ENCODE measurements at places on chromosomes 5 and 9.
A peak's percentile ranks its signal among the peaks of the same experiment; 100 is the strongest.

DNA sequence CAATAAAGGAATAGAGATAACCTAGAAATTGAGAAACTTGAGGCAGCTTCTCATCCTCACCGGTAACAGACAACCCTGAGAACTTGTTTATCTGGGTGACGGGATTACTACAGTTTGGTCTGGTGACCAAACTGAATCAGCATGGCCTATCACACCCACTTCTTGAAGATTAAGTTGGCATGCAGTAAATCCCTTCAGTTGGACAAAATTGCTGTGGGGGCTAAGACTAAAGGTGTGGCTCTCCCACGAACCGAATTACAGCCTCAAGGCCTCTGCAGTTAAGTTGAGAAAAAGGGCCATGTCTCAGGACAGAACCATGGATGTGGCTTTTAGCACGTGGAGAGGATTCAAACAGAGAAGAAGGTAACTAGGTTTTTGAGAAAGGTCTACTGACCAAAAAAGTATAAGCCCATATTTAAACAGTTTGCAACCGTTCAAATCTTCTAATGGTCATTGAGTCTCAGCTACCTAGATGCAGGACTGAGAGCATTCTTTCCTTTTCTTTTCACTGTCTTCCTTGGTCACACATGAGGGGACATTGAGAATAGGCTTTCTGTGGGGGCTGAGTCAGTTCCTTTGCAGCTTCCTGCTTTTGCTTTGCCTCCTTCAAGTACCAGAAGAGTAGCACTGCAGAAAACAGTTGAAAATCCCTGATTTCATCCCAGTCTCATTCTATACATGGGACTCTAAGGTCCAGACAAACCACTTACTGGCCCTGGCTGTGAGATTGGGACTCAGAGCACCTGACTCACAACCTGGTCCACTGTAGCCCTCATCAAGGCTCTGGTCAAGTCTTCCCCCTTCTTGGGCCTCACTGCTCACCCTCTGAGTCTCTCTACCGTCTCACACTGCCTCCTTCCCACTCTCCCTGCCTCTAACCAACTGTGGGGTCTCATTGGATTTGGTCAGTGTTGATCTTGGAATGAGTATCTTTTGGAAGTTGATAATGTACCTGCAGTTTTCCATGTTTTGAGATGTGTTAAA, 30.9 kb downstream of the PDE6A start:
- no peak for DNase-seq

DNA sequence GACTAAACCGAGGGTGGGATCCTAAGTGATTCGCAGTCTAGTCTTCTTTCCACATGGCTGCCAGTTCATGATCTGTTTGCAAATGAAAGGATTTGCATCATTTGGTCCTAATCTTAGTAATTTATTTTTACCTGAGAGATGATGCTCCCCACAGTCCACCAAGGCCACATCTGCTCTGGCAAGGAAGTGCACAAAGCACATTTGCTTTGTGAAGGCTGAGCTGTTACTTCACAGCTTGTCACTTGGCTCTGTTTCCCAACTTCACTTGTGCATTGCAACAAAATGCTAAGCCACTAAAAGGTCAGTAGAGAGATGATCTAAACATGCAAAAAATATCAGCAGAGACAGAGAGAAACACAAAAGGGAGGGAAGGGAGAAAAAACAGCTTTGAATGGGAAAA, 128.5 kb upstream of the VLDLR start:
- peak; percentile 39 for DNase-seq

DNA sequence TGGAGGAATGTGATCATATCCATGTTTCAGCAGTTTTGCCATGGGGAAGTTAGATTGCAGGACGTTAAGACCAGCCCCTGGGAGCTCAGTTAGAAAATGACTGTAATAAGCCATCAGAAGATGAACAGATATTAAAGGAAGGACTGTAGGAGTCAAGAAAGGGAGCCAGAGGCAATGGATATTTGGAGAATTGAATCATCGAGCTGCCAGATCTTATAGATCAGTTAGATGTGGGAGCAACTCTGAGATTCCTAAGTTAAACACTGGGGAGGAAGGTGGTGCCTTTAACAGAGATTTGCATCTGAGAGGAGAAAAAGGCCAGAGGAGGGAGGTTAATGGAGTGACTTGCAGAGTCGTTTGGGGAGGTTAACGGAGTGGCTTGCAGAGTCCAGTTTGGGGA, 96.4 kb downstream of the ADCY2 start:
- DNase-seq, result no peak

GRCh38 chr5:170426149-170426767, 37.1 kb upstream of the KCNMB1 start:
- DNase-seq, result no peak

DNA sequence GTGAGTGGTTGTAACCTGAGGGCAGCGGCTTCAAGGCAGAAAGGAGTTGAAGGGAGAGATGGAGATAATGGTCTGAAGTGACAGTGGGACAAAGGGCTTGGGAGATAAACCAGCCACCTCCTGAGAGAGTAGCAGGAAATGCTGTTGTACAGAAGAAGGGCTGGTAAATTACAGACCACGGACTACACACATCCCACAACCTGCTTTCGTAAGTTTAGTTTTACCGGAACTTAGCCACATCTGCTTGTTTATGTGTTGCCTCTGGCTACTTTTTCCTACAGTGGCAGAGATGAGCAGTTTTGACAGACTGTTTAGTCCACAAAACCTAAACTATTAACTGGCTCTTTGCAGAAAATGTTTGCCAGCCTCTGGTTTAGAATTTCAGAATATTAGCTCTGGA, 269.5 kb downstream of the ARHGEF28 start:
- DNase-seq, result no peak

- DNase-seq, result no peak
Observed at GRCh38 chr5:170743876-170744212, 39.7 kb upstream of the GABRP start.
